ENCODE measurements at places on chromosomes 11 and 22.

DNA sequence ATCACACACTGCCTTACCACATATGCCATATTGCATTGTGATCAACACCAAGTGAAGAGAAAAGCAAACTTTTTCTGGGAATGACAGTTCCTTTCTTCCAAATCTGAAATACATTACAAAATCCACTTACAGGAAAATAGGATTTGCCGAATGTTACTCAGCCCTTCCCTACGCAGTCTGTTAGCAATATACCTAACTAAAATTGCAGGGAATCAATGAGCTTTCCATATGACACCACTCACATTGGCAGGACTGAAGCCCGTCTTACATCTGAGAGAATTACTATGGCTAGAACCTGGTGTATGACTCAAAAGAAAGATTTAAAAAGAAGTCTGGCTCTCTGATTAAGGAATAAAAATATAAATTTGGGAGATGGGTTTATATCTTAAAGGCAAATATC, 136.0 kb downstream of the LRRC4C start:
- no peak for ATAC-seq

DNA sequence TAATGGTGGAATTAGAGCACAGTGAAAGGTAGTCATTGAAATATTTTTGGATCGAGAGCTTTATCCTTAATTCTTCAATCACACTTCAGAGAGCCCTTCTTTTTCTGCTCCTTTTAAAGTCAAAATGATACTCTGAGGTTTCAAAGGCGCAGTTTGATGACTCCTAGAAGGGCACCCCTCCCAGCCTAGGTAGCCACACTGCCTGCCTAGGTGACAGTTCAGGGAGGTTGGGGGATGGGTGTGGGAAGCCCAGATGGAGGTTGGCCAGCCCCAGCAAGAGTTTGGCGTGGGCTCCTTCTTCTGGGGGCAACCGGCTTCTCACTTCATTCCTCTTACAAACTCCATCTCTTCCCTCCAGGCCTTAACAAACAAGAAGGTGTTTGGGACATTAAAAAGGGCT, 28.6 kb upstream of the PHF21A start:
- ATAC-seq = no peak

GRCh38 chr22:40519284-40519947, 117.1 kb downstream of the MRTFA start:
- ATAC-seq = peak; percentile 67

- no peak for ATAC-seq
These were observed 3.1 kb upstream of the MMP8 start for GRCh38 chr11:102727890-102728289.

- no peak for ATAC-seq
These were observed 36.8 kb downstream of the KIRREL3 start for GRCh38 chr11:126963603-126964363.

DNA sequence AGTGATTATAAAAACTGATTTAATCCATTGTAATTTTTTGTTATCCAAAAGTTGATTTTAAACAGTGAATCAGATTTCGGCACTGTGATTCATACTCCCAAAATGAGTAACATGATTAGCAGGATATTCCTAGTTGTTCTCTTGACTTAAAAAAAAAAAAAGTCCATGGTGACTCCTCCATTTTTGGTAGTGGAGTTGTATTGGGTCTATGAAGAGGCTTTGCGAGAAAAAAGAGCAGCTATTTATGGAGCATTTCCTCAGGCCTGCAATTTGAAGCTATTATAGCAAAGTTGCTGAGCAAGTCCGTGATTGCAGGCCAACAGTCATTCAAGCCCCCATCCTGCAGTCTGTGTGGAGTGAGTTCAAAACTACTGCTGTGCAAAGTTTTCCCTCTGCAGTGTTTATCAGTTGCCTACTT, 28.8 kb downstream of the YAP1 start:
- ATAC-seq = no peak

DNA sequence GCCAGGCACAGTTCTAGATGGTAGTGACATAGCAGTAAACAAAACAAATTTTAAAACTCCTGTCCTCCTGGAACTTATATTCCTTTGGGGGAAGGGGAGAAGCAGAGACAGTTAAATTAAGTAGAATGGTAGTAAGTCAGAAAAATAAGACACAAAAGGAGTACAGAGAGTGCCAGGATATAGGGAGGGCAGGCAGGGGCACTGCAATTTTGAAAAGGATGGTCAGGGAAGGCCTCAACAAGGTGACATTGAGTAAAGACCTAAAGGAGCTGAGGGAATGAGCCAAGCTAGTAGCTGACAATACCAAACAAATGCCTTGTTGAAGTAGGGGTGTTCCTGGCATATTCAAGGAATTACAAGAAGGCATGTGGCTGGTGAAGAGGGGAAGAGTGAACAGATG, 10.2 kb downstream of the NUP160 start:
- ATAC-seq = no peak

DNA sequence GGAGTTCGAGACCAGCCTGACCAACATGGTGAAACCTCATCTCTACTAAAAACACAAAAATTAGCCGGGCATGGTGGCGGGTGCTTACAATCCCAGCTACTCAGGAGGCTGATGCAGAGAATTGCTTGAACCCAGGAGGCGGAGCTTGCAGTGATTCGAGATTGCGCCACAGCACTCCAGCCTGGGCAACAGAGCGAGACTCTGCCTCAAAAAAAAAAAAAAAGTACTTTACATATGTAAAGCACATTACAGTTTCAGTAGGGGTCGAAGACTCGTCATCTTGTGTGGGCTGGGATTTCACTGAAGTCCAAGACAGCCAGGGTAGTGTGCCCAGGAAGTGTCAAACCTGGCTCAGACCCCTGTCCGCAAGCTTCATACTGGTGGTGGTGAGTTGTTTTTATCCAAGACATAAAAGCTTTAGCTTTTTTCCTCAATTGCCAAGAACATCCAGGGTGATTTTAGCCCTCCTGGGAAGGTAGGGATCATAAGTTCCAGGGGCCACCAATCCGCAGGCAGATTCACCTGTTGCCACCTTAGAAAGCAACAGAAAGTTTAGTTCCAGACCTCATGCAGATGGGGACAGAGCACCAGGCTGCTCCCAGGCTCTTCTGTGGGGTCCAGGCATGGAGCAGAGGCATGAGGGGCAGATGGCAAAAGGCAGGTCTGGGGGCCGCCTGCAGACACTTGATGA, 21.6 kb upstream of the ADORA2A start:
- no peak for ATAC-seq

DNA sequence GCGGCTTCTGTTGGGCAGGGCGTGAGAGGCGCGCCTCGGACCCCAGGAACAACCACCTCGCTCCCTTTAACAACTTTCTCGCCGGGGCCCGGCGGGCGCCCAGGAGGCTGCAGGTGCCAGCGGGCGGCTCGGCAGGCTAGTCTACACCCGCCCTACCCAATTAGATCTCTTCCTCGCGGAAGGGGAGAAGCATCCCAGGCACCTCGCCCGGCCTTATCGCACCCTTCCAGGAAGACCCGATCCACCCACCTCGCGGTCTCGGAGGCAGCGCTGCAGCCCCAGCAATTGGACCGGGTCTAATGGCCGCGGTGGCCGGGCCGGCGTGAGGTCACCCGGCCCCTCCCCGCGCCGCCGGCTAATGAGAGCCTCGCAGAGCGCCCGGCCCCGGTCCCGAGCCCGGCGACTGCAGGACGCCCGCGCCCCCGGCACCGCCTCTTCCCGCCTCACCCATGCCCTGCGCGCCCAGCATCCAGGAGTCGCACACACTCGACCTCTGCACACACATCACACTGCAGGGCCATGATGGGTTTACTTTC, at the start of gene PLAAT3:
Gene PLAAT3 (minus strand): TSS at position 298 of the 536 bp plus-strand sequence. CDS start 419 bp downstream, outside the sequence.
- ATAC-seq = peak; percentile 86

GRCh38 chr11:66247295-66247694, 21.1 kb upstream of the RAB1B start:
- ATAC-seq = no peak

DNA sequence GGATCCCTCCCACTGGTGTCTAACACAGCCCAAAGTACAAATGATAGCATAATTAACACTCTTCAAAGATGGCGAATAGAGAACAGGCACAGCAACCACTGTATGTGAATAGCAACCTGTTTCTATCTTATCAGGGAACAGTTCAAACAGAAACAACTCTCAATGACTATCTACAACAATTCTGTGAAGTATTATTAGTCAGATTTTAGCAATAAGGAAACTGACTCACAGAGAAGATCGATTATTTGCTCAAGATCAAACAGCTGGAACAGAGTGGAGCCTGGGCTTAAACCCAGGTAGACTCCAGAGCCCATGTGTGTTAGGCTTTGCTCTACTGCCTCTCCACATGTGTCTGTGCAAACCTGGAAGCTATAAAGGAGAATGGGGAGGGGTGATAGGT, 88.7 kb downstream of the C11orf58 start:
- no peak for ATAC-seq

GRCh38 chr11:59582006-59582405, 33.6 kb downstream of the OSBP start:
- no peak for ATAC-seq

DNA sequence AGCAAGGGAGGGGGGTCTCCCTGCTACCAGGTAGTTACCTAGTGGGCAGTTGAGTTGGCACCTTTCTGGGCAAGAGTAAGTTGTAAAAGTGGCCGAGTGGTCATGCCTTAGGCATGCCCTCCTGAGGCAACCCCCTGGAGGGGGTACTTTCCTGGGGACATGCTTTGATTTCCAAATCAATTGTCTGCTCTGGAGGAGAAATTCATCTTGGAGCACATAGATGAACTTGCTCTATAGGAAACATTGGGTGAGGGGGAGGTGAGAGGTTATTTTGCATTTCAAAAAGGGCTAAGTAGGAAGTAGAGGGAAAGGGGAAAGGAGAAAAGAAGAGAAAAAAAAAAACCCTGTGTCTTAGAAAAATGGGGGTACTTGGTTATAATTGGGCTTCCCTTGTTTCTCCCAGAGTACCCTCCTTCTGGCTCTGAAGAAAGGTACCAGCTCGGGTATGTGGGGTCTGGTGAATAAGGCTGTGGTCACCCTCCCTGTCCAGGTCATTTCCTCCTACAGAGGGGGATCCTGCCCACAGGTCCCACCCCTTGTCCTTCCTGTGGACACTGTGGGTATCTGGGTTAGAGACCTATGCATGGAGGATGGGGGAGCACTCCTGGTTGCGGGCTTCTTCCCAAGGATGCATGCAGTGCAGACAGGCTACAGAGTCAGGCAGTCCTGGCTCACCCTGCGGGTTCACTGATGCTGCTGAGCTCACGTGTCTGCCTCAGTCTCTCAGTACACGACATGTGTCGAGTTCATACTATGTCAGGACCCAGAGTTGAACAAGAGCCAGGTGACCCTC, 193.5 kb downstream of the MYO18B start:
- ATAC-seq = no peak

DNA sequence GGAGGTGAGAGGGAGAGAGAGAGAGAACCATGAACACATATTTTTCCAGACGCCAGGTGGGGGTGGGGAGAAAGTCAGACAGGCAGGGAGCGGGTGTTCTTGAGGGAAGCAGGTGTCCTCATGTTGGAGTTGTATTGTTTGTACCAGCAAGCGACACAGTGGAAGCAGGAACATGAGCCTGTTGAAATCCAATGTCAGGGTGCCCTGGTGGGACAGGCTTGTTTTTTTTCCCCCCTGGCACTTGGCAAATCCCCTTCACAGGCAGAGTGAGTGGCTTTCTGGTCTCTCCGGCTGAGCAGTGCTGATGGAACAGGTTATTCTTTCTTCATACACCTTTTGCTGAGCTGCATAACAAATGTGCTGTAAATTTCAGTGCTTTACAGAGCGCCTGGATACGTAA, 125.6 kb downstream of the GRIK4 start:
- ATAC-seq = no peak

DNA sequence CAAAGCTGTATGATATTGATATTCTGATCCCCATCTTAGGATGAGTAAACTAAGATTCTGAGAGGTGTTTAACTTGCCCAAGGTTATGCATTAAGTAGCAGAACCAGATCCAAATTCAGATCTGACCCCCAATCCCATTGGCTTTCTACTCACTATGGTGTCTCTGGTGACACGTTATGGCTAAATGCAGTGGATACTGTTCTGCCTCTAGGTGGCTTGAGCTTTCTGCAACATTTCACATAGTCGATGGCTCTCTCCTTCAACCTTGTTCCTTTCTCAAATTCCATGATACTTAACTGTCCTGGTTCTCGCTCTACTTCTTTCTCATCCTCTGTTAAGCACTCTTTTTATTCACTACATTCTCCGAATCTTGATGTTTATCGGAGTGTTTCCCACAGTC, 9.4 kb downstream of the C11orf97 start:
- no peak for ATAC-seq

DNA sequence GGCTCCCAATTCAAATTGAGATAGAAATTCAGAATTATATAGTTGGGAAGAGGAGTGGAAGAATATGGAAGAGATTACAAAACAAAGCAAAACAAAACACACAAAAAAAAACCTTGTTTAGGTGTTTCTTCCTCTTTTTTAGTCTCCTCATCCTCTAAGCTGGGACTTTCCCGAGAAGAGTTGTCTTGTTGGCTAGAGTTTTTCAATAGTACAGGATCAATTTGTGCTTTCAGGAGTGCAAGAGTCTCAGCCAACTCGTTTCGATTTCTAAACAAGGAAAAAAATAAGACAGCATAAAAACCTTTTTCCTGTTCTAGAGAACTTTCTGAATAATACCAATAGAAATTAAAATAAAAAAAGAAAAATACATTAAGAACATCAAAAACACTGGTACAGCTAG, 87.8 kb upstream of the CLNS1A start:
- no peak for ATAC-seq

- no peak for ATAC-seq
These were observed 89.8 kb upstream of the PARVA start for GRCh38 chr11:12287374-12288211.

GRCh38 chr11:58199271-58199670, 4.7 kb downstream of the OR1S2 start:
- no peak for ATAC-seq

GRCh38 chr22:50177537-50178470, 7.3 kb downstream of the PANX2 start:
- no peak for ATAC-seq

DNA sequence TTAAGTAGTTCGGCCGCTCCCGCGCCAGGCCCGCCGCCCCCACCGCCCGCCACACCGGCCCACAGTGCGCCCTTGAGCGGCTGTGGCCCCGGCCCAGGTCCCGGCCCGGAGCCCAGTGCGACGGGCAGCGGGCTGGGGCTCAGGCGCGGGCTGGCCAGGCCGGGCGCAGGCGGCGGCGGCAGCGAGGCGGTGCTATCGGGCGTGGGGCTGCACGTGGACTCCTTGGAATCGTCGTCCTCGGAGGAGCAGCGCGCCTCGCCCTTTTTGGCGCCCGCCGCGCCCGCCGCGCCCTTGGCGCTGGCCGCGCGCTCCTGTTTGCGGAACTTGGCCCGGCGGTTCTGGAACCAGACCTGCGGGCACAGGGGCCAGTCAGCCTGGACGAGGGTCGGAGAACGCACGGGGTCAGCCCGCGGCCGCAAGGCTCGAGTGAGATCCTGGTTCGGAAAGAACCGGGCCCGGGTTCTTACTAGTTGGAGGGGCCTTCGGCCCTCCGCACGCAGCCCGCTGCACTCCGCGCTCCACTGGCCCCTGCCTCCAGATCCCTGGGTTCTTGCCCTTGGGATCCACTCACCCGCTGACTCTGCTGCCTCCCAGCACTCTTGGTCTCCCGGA, 4.0 kb downstream of the PHOX2A start:
- ATAC-seq = peak; percentile 9

- no peak for ATAC-seq
These were observed 1.1 kb downstream of the PANX1 start for GRCh38 chr11:94129512-94130297.

- ATAC-seq = no peak
These were observed 74.5 kb upstream of the NCAM1 start for GRCh38 chr11:112886434-112887370.

Data from stimulated activated memory B cell treated with anti-CD40 and anti-IgM and Interleukin-4, amounts not matched to agents 10 μg/mL and 1 μg/mL and 100 μg/mL, for 72 hours (primary cell).